Hair follicle dermal papilla cell (primary cell): ENCODE measurements at places on chromosomes 12 and 14. TPM values are rescaled to one million over a fixed set of nuclear protein-coding genes. Genes with fewer than 3 reads are reported as not detected.

The LRP1-AS gene
- not detected in 2 replicates for total RNA-seq

The KRT3 gene
- not detected in 2 replicates for total RNA-seq

The TSPAN19 gene
- total RNA-seq: not detected in 2 replicates

The ASPG gene
- total RNA-seq: under 0.01 TPM in 1 of 2 replicates, not detected in the other

The MEG3 gene
- total RNA-seq: 200 and 262 TPM in 2 replicates

The CDC42BPB gene
- 92.5 and 107 TPM in 2 replicates for total RNA-seq

The SLC35F4 gene
- not detected in 2 replicates for total RNA-seq

The NANOG gene
- total RNA-seq: not detected in 2 replicates

The NOXRED1 gene
- 0.12 and 0.16 TPM in 2 replicates for total RNA-seq

The ZDHHC22 gene
- total RNA-seq: not detected in 2 replicates

The KLRC4 gene
- total RNA-seq: not detected in 2 replicates

The NRL gene
- total RNA-seq: 0.97 and 1.8 TPM in 2 replicates

The PRIMA1 gene
- total RNA-seq: not detected in 2 replicates

The GPR65 gene
- 1.5 and 1.6 TPM in 2 replicates for total RNA-seq

The SLC17A8 gene
- total RNA-seq: not detected in 2 replicates

The OTUB2 gene
- 1.9 and 2.2 TPM in 2 replicates for total RNA-seq

The CCDC38 gene
- not detected in 2 replicates for total RNA-seq

The LRTM2 gene
- not detected in 2 replicates for total RNA-seq

The OTX2 gene
- not detected in 2 replicates for total RNA-seq

The AKAP3 gene
- total RNA-seq: 1.8 and 2.7 TPM in 2 replicates

The RPS6KL1 gene
- total RNA-seq: 0.32 and 1.3 TPM in 2 replicates

The AMN gene
- 0.16 and 0.24 TPM in 2 replicates for total RNA-seq

The GLI1 gene
- 0.16 and 0.61 TPM in 2 replicates for total RNA-seq

The CLMN gene
- total RNA-seq: 2.1 and 2.7 TPM in 2 replicates

The SAMD15 gene
- 2.8 and 3.0 TPM in 2 replicates for total RNA-seq

The RDH12 gene
- not detected in 2 replicates for total RNA-seq

The TEX52 gene
- not detected in 2 replicates for total RNA-seq

The STX2 gene
- 48.8 and 52.0 TPM in 2 replicates for total RNA-seq

The ATXN2 gene
- total RNA-seq: 45.7 and 52.2 TPM in 2 replicates

The FSCB gene
- total RNA-seq: not detected in 2 replicates
